Ecto neural progenitor cell (in vitro differentiated cells): ENCODE measurements at places on chromosomes 2 and 18.
A peak's percentile ranks its signal among the peaks of the same experiment; 100 is the strongest.

DNA sequence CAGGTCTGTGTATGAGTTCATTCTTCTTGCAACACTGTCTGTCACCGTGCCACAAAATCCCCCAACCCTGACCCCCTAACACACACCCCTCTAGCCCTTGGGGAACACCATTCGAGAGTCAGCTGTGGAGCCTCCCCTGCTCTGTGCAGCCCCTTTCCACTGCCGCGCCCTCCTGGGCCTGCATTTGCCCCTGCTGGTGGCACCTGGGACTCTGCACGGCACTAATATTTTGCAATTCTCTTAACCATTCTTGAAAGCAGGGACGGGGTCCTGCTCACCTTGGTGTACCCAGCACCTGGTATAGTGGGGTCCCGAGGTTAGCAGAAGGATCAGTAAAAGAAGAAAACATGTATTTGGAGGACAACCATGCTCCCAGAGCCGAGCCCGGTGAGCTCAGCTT is 124.0 kb downstream of the HDAC4 start:
- DNase-seq, result peak; percentile 42

GRCh38 chr2:26235089-26235488 is 9.3 kb downstream of the HADHA start:
- DNase-seq, result no peak

DNA sequence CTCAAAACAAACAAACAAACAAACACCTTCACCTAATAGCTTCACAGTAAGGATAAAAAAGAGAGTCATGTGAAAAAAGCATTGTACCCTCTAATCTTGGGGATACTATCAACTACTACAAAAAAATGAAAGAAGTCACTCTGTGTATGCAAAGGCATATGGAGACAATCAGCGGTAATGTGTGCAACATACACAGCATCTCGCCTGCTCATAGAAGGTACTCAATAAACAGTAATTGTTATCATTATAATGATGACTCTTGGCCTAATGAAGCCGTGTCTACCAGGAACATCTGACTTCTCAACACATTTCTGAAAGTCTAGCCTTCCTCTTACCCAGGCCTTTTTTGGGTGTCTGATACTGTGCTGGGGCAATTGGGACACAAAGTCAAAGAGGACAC is 55.3 kb downstream of the MYCN start:
- DNase-seq, result no peak

GRCh38 chr18:45498287-45498658 is 117.0 kb upstream of the SLC14A2 start:
- DNase-seq, result no peak

DNA sequence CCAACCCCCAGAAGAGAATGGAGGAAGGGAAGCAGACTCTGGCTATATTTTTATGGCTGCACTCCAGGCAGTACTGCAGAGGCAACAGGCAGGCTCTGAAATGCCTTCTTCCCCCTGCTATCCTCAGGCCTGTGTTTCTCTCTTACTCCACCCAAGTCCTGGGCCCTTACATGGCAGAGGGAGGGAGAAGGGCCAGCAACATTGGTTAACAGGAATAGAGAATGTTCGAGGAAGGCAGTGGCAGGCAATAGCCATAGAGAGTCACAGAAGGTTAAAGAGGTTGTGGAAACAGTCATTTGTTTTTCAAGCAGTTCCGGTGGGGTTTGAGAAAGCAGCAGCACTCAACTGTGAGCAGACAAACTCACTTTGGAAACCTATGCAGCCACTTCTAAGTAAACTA is 15.1 kb upstream of the DARS1 start:
- no peak for DNase-seq

DNA sequence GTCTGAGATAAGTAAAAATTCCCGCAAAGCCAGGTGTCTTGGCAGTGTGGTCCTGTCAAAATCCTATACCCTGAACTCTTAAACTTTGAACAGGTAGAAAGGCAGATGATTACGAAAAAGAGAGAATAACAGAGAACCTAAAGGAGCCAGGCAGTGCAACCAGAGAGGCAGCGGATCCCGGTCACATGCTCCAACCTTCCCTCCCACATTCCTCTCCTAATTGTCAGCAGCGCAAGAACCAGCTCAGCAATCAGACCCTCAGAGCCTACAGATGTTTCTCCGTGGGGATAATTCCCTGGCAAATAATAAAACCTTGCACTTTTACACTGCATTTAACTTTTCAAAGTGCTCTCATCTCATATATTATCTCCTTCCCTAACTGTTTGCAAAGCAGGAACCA is 124.8 kb downstream of the EPHA4 start:
- DNase-seq, result no peak

DNA sequence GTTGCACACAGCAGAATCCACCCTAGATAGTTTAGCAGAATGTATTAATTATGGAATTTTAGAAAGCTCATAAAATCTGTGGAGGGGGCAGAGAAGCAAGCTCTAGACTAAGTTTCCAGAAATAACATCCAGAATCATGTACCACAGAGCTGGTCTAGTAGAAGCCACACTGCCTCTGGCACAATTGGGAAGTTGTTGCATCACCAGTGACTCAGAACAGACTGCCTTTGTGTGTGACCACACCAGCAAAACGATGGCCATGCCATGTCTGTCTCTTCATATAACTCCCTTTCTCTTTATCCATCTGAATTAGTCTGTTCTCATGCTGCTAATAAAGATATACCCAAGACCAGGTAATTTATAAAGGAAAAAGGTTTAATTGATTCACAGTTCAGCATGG is 158.9 kb downstream of the CCDC148 start:
- DNase-seq, result no peak

- DNase-seq, result no peak
Measured at GRCh38 chr18:8745355-8746014, 40.1 kb downstream of the MTCL1 start.
